Uterine smooth muscle cell (primary cell): ENCODE measurements at places on chromosomes 12 and 14. TPM values are rescaled to one million over a fixed set of nuclear protein-coding genes. Genes with fewer than 3 reads are reported as not detected.

KRT78 gene
- not detected in 2 replicates for total RNA-seq

KCNH5 gene
- total RNA-seq = 0.12 and 0.33 TPM in 2 replicates

KRT3 gene
- not detected in 2 replicates for total RNA-seq

ST8SIA1 gene
- 0.11 and 0.37 TPM in 2 replicates for total RNA-seq

UNC79 gene
- total RNA-seq = under 0.01 and 0.12 TPM in 2 replicates

KRT77 gene
- total RNA-seq = not detected in 2 replicates

EIF5 gene
- total RNA-seq = 155 and 230 TPM in 2 replicates

TEX52 gene
- 0.12 TPM in 1 of 2 replicates, not detected in the other for total RNA-seq
